Stimulated activated CD4-positive, alpha-beta T cell treated with anti-CD3 and anti-CD28 coated beads, Interleukin-1b, Interleukin-23, amount 100 ng/mL, for 1 hour (primary cell): ENCODE measurements at places on chromosomes 1 and 21.

DNA sequence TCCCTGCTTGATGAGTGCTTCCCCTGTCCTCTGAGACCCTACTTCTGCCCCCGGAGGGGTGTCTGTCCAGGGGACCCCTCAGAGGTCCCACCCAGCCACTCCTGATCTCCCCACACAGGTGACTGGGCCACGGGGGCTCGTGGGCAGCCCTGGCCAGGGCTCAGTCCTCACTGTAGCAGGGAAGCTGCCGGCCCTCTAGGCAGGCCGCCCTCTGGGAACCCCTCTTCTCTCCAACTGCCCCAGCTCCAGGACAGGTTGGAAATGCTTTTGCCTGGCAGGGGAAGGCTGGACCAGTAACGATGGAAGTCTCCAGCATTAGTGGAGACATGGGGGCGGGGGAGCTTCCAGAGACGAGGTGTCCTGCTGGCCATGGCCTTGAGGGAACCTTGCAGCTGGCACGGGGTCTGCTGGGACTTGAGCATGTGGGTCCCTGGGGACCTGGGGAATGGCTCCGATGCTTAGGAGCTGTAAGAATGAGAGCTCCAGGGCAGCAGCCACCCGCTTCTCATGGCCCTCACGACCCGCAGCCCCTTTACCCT is 3.1 kb upstream of the FNDC10 start:
- DNase-seq: no peak

GRCh38 chr1:180117764-180118116 is 36.9 kb upstream of the QSOX1 start:
- DNase-seq: no peak

DNA sequence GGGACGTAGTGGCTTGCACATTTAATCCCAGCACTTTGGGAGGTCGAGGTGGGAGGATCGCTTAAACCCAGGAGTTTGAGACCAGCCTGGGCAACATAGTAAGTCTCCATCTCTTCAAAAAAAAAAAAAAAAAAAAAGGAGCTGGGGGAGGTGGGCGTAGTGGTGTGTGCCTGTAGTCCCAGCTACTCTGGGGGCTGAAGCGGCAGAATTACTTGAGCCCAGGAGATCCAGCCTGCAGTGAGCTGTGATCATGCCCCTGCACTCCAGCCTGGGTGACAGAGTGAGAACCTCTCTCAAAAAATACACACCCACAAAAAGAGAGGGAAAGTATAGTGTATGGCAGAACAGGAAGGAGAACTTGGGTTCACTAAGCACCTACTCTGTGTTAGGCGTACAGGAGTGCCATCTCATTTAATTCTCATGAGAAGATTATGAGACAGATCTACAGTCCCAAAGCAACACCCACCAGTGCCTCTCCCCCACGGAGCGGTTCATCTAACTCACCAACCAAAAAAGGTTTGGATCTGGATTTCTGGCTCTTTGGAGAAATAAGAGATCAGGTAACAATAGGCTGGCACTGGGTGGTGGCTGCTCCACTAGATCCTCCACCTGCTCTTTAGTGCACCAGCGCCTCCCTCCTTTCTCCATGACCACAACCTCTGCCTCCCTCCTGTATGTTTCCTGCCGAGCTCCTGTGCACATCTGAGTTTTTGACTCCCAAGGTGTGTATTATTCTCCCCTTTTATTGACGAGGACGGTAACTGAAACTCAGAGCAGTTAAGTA is 1.4 kb upstream of the TRAF5 start:
- DNase-seq: no peak

- no peak for DNase-seq
These were observed 4.4 kb upstream of the INPP5B start for GRCh38 chr1:37951041-37951782.

GRCh38 chr1:224300346-224300745 is 29.6 kb downstream of the NVL start:
- no peak for DNase-seq
